Stimulated activated CD8-positive, alpha-beta memory T cell treated with anti-CD3 and anti-CD28 coated beads, Interleukin-15, amount 100 ng/mL, for 4 hours (primary cell): ENCODE measurements at places on chromosomes 4 and X.

DNA sequence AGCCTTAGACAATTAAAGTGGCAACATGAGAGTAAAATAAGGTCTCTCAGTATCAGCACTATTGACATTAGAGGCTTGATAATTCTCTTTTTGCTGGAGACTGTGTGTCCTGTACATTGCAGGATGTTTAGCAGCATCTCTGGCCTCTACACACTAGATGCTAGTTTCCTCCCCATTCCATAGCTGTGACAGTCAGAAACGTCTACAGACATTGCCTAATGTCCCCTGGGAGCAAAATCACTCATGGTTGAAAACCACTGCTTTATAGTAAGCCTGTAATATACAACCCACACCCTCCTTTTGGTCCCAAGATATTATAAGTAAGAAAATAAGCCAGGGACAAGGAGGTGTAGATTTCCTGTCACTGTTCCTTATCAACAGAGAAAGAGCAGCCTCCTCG is 166.0 kb downstream of the FRMPD4 start:
- no peak for DNase-seq

GRCh38 chrX:57772637-57773036 is 92.6 kb upstream of the NLRP2B start:
- no peak for DNase-seq

DNA sequence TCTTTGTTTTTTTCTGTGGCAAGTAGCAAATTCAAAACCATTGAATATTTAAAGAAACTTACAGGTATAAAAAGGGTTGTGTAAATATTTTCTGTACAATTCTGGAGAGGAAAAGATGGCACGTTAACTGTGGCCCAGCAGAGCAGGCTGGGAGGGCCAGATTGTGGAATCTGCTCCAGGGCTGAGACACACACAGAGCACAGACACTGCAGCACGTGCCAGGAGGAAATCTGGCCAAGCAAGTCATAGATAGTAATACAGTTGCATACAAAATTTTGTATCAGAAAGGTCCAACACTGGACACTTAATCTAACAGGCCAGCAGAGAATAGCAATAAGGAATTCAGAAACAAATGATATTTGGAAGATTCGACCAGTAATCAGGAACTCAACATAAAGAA is 763.7 kb downstream of the PDHA2 start:
- DNase-seq, result no peak

DNA sequence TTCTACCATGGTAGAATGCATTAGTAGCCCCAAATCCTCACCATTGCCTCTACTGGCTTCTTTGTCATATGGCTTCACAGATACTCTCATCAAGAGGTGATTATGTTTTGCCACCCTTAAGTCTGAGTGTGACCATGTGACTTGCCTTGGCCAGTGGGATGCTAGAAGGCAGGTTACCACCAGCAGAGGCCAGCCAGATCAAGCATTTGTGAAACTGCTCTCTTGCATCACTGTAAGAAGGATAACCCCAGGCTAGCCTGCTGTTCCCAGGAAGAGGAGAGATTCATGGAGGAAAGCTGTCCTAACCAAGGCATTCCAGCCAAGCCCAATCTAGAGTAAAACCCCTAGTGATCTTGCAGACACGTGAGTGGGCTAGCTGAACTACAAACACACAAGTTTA is 46.8 kb downstream of the USP46 start:
- no peak for DNase-seq

DNA sequence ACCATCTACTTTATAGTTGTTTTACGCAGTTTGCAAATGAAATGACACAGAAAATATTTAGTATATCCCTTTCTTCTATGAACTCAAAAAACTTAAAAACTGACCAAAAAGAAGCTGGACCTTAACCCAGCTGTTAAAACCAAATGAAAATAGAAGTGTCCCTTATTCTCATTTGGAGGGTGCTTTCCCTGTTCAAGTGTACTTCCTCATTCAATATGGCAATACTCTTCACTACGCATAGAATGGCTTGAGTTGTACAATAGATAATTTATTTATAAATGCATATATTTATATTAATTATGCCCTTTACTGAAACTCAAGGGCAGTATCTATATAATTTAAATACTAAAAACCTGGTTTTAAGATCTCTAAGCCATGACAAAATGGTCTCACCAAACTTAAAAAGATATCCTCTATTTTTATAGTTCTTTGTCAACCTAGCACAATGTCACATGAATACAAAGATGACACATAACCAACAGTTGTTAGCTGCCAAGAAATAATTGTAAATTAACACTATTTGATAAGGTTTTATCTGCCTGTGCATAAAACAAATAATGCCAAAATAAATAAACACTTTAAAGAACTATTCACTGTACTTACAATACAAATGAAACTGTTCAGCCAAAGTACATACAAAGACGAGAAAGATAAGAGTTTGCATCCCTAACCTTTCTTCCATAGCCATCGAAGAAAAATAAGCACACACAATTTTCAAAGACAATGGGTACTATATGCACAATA is 25.2 kb downstream of the YTHDC1 start:
- DNase-seq, result no peak

- no peak for DNase-seq
Measured at GRCh38 chr4:183396227-183396637, 48.2 kb upstream of the CDKN2AIP start.

- no peak for DNase-seq
Measured at GRCh38 chr4:179605196-179605595, 2163.0 kb upstream of the AGA start.

DNA sequence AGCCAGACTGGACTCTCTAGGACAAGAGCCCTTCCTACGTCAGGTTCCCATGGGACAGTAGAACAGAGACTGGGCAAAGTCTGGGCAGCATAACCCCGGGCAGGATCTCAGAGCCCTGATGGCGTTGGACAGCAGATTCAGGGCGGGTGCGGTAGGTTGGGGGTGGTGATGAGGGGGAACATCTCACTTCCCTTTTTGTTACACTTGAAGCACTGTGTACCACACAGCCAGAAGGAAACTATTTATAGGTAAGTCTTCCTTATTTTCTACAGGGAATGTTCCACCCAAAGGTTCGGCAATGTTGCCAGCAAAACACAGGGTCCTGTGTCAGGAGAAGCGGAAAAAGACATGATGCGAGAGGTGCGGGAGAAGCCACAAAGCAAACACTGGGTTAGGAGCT is 54.3 kb downstream of the TSC22D3 start:
- no peak for DNase-seq

DNA sequence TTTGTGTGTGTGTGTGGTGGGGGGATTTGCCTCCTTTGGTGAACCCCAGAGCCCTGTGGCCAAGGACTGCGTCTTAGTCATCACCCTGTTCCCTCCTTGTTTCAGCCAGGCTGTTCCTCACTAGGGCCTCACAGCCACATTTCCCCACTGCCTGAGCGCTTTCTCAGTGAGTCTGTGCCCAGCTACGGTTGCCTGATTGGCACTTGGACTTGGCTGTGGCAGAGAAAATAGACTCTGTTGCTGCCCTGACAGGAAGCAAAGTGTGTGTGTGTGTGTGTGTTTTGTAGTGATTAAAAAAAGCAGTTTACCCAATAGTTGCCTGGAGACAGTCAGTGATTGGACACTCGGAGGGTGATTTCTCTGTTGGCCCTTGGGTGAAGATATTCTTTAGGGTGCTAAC is 113.0 kb downstream of the UCHL1 start:
- DNase-seq, result no peak

GRCh38 chr4:5804656-5805055 is 88.2 kb downstream of the CRMP1 start:
- DNase-seq, result no peak
